ENCODE measurements at places on chromosomes 16 and 17.

GRCh38 chr17:42438600-42439567 lies 15.8 kb upstream of the CAVIN1 start:
- no peak for DNase-seq

DNA sequence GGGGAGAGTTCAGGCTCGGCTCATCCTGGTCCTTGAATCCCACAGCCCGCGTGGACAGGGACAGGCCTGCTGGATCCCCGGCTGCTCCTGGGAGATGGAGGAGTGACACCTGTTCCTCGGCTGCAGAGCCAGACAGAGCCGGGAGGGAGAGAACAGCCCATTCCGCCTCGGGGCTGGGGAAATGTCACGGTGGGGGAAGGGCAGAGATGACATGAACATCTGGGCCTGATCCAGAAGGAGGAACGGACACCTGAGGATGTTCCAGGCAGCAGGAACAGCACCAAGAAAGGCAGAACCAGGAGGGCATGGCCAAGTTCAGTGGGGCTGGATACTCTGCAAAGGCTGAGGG lies 2.1 kb downstream of the ZNF764 start:
- DNase-seq, result no peak

- DNase-seq, result no peak
These were observed 23.0 kb downstream of the NAGPA start for GRCh38 chr16:5010576-5011329.

DNA sequence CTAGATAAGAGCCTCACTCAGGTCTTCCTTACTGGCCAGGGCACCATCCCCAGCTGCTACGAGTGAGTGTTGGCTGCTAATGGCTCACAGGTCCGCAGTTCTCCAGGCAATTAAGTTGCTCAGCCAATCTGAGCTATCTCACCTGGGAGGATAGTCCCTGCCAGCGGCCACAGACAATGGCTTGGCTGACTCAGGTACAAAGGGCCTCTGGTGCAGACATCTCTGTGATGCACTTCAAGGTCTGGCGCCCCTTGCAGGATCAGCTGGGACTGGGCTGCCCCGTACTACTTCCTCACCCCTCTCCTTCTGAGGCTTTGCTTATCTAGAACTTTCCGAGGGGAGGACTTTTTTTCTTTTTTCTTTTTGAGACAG lies 49.2 kb upstream of the EMP2 start:
- peak; percentile 30 for DNase-seq

DNA sequence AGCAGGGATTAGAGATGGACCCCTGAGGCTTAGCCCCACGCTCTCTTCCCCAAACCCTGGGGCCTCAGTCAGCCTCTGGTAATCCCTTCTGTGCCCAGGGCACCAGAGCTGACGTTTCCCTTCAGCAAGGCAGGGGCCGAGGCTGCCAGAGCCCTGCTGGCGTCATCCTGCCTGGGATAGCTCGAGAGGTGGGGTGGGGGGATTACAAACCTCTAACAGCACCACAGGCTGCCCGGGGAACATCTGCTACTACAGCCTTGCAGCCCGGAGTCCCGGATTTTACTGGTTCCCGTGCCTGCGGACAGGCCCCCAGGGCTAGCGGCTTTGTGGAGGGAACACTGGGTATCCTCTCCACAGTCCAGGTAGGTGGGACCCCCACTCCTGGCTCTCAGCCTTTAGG lies at the start of gene AANAT:
AANAT (plus strand) TSS at position 238 of the 400 bp plus-strand sequence. CDS start 1,144 bp downstream, outside the sequence.
- DNase-seq, result no peak

DNA sequence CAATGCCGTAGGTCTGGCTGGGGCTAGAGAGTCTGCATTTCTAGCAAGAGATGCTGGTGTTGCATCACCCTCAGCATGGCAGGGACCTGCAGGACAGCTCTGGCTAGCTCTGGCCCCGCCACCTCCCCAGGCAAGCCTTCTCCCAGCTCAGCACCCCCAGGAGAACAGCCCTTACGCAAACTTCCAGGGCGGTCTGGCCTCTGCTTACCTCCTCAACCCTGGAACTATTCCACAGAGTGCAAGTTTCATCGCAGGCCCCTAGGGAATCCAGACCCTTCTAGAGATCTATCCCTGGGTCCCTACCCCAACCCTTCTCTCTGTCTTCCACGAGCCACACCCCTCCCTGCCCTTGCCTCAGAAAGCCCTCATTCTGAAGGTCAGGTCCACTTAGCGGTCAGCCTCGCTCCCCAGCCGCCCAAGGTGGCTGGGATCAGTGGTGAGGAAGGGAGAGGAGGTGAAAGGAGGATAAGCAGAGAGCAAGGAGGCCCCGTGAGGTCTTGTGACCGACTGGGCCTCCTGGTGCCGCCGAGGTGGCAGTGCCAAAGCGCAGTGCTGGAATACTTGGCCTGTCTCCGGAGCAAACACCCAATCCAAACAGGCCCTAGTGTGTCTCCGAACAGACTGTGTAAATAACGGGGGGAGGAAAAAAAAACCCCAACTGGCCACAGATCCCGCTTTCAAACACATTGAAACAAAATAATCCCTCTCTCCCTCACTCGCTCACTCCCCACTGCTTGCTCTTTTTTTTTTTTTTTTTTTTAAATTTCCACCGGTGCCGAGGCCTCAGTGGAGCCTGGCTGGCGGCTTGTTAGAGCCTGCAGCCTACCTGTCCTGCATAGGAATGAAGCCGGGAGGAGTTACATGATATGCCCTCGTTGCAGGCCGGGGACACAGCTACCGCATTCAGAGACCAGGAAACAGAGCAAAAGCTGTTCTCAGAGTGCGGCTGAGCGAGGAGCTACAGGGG lies 380.9 kb downstream of the SOX9 start:
- DNase-seq, result no peak

DNA sequence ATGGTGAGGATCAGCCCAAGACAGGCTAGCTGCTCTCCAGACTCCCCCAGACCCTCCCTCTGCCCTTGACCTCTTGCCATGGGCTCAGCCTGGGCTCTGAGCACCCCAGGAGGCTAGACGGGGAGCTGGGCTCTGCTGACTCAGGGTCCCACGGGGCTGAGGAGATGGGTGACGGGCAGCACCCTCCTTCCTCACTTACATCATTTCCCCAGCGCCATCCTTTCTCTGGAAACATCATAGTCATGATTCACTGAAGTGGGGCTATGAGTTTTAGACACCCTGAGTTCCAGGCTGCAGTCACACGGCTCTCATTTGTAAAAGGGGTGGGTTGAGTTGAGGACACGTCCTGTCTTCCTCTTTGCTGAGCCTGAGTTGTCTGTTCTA lies 3.0 kb upstream of the ITGAX start:
- no peak for DNase-seq

- DNase-seq, result peak; percentile 32
These were observed 419 bp downstream of the RAB37 start for GRCh38 chr17:74737299-74738050.

DNA sequence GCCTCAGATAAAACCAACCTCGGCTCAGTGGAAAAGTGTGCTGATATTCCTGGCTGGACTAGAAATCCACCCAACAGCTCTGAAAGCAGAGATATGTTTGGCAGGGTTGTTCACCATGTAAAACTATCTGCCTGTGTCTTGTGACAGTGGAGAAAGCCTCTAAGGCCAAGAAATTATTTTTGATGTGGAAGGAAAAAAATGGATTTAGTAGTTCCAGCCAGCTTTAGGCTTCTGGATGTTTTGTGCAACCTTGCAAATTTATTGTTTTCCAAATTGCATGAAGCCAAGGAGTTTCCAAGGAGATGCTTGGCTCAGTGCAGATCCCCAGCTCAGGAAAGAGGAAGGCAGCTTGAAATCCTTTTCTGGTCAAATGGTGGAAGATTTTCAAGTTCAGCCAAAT lies 31.6 kb downstream of the TEKT5 start:
- no peak for DNase-seq

GRCh38 chr16:19488213-19488640 lies 33.7 kb downstream of the GDE1 start:
- DNase-seq, result peak; percentile 78

GRCh38 chr17:21252289-21252795 lies 868 bp downstream of the NATD1 start:
- no peak for DNase-seq

- DNase-seq, result no peak
These were observed 33.8 kb downstream of the FA2H start for GRCh38 chr16:74740795-74741304.

DNA sequence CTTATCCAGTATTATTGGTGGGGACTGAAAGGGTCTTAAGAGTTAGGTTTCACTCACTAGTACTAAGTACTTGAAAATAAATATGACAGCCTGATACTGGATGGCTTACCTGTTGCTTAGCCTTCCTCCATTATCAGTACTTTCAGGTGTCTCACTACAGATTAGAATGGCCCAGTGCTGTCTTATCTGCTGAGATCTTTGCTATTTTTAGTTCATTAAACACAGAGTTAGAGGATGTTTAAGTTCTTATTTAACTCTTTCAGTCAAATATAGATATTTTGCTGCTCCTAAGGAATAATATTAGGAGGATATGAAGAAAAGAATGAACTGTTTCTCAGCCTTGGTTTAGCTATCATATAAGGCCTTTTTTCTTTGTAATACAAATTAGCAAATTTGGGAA lies 74.8 kb downstream of the NLK start:
- DNase-seq, result no peak

GRCh38 chr17:76371656-76372628 lies 12.5 kb upstream of the SPHK1 start:
- DNase-seq, result no peak

DNA sequence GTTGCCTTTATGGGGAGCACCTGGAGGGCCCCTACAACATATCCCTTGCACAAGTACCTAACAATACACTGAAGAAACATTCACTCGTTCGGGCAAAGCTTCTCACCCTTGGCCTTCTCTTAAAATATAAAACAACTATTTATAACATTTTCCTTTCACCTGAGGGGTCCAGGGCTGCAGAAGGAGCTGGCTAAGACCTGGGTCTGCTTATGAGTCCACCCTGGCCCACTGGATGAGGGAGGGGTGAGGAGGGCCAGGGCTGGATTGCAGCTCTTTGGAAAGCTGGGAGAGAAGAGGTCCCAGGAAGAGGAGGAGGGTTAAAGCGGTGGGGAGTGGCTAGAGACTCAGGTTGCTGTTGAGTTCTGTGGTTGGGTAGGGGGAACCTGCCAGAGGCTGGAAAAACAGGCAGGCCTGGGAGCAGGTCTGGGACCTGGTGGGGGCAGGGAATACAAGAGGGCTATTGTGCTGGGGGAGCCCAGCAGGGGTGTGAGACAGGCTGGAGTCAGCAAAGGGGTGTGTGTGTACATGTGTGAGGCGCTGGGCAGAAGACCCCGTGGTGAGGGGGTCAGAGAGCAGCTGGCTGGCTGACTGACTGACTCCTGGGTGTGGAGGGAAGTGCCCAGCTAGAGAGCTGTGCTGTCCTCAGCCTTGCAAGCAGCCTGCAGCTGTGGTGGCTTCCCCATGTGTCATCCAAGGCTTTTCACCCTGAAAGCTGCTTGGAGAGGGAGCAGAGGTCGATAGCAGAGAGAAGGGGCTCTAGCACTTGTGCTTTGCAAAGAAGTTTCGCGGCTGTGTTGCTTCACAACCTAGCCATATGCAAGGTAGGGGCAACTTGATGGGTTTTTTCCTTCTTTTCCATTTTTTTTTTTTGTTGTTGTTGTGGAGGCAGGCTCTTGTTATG lies 10.2 kb upstream of the MRC2 start:
- no peak for DNase-seq

DNA sequence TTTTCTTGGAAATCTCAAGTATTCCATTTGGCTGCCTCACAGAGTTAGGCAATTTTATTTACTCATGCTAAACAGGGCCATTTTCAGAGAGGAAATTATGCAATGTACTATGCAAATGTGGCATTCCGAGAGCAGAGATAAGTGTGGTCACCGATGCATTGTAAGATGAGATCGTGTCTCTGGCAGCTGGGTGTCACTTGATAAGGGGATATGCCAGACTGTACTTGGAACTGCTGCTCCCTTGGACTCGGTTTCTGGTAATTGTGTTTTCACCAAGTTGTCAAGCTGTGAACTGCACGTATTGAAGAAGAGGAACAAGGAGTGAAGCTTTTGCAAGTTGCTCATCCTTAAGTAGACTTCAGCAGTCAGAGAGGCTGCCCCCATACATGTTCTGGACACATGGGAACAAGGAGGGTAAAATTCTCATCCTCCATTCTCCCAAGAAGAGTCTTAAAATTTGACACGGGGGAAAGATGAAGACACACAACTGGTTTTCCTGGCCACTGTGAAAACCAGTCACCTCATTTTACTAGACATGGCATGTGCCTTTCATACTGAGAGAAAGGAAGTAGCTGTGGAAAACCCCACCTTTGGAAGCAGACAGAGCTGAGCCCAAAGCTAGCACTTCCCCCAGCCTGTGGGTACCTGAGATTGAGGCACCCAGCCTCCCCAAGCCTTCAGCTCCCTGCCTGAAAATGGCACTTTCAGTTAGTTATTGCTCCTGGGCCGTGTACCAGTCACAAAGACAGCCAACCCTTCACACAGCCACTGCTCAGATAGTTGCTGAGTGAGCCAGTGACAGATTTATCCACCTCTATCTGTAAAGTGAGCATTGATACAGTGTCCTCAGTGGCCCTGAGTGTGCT lies 150.7 kb downstream of the SOCS1 start:
- peak; percentile 89 for DNase-seq

GRCh38 chr16:69078073-69078472 lies 27.4 kb upstream of the HAS3 start:
- DNase-seq, result no peak

- no peak for DNase-seq
These were observed 27.4 kb downstream of the SNX11 start for GRCh38 chr17:48134912-48135480.

DNA sequence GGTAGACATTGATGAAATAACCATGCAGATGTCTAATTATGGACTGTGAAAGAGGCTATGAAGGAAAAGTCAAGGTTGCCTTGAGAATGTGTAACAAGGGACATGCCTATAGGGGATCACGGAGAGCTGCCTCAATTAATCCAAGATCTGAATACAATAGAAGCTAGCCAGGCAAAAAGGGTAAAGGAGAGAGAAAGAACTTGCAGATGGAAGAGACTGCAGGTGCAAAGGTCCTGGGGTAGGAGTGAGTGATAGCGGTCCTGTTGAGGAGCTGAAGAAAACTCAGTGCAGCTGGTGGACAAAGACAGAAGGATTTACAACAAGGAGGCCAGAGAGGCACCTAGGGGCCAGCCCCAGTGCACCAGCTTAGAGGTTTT lies 15.9 kb upstream of the TNS4 start:
- peak; percentile 40 for DNase-seq

- DNase-seq, result no peak
These were observed 27.0 kb downstream of the ASIC2 start for GRCh38 chr17:33266116-33266515.

GRCh38 chr17:13321951-13322701 lies 279.6 kb downstream of the HS3ST3A1 start:
- DNase-seq, result no peak

DNA sequence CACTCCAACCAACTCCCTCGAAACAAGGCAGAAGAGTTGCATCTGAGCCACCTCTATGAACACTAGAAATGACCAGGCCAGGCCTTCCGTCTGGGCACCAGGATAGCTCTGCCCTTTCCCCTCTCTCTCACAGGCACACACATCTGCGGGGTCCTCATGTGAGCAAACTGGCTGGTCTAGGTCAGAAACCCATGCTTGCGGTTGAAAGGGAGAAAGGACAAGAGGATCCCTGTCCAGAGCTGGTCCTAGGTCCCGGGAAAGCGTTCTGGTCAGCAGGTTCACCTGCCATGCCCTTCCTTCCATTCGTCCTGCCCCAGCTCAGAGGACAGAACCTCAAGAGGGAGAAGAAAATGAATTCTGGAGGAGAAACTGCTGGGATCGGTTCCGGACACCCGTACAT lies 2.7 kb downstream of the MNT start:
- no peak for DNase-seq

GRCh38 chr17:19260958-19261357 lies 23.8 kb downstream of the EPN2 start:
- no peak for DNase-seq
